ENCODE measurements at places on chromosomes 1 and 21.

DNA sequence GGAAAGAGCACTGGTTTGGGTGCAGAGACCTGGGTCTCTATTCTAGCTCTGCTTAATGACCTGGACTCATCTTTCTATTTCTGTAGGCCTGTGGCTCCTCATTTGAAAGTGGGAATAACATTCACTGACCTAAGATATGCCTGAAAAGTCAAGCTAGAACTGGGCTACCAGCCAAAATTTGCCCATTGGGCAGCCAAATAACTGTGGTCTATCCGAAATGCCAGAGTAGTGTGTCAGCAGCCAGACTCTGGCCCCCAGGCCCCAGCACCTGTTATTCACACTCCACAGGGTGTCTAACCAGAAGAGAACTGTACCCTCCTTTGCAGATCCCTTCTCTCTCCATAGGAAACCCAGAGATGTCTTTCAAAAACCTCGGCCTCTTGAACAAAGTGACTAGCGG is 12.6 kb downstream of the DAB1 start:
- DNase-seq = no peak

GRCh38 chr1:153610811-153611301 is 2.1 kb downstream of the S100A16 start:
- DNase-seq = no peak

DNA sequence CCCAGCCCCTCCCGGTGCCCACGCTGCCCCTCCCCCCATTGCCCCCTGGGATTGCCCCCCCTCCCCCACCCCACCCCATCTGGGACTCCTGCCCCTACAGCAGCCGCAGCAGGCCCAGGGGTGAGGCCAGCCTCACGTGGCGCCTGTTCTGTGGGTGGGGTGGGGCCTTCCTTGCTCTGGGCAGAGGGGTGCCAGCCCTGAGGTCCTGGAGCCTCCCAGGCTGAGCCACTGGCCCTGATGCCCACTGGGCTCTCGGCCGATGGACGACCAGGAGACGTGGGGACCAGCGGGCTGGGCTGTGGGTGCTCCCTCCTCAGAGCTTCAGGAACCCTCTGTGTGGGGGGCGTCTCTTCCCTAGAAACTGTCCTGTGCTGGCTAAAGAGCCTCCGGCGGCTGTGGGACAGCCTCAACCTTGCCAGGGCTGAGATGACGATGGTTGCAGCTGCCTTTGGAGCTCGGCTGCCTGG is 5.8 kb upstream of the C1orf159 start:
- no peak for DNase-seq

DNA sequence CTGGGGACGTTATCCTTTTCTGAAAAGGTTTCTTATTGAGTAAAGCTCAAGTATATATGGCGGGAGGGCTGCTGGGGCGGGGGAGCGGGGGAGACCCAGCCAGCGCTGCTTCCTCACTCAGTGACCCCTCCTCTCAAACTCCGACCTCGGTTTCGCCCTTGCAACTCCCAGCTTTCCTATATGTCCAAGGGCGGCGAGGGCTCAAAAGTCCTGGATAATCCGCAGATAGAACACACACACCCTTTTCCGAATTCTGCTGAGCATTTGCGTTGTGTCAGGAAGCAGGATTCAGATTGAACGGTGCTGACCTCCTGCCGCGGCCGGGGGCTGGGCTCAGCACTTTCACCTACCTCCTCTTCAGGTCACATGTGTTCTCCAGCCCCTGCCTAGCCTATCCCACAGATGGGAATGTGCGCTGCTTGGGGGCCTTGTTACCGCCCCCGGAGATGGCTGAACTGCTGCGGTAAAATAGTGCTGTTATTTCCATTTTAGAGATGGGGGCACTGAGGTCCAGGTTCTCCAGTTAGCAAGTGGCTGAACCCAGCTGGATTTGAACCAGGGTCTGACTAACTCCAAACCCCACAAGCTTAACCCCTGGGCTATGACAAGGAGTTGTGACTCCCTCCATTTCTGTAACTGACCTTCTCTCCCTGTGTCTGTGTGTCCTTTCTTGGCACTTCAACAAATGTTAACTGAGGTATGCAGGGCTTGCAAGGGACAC is 795 bp upstream of the AHDC1 start:
- peak; percentile 29 for DNase-seq

DNA sequence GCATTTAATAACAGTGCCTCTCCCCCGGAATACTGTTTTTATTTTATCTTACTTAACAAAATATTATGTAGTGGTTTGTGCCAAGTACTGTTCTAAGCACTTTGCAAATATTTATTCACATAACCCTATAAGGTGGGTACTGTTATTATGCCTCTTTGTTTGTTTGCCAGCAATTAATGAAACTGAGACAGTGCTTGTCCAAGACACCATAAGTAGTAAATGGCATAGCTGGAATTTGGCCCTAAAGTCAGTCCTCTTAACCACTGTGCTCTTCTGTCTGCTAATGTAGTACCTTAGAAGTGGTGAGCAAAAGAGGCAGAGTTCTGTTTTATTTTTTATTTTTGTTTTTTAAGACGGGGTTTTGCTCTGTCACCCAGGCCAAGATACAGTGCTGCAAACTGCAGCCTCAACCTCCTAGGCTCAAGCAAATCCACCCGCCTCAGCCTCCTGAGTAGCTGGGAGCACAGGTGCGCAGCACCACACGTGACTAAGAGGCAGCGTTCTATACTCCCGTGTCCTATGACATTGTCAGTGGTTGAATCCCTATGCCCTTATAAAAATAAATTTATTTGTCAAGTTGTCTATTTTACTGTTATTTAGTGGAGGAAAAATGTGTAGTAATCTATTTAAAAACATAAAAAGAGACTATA is 165.8 kb downstream of the CLEC20A start:
- peak; percentile 22 for DNase-seq

GRCh38 chr1:154193821-154194220 is 1.9 kb upstream of the TPM3 start:
- peak; percentile 93 for DNase-seq

- DNase-seq = no peak
Measured at GRCh38 chr1:35222322-35223083, 29.6 kb upstream of the SFPQ start.

- DNase-seq = no peak
Measured at GRCh38 chr1:77514921-77515776, 167.3 kb downstream of the ZZZ3 start.

- no peak for DNase-seq
Measured at GRCh38 chr21:14560139-14560538, 14.0 kb upstream of the SAMSN1 start.

- DNase-seq = no peak
Measured at GRCh38 chr1:46315669-46316403, 12.3 kb downstream of the UQCRH start.

GRCh38 chr21:34707876-34708325 is 39.1 kb downstream of the CLIC6 start:
- no peak for DNase-seq

DNA sequence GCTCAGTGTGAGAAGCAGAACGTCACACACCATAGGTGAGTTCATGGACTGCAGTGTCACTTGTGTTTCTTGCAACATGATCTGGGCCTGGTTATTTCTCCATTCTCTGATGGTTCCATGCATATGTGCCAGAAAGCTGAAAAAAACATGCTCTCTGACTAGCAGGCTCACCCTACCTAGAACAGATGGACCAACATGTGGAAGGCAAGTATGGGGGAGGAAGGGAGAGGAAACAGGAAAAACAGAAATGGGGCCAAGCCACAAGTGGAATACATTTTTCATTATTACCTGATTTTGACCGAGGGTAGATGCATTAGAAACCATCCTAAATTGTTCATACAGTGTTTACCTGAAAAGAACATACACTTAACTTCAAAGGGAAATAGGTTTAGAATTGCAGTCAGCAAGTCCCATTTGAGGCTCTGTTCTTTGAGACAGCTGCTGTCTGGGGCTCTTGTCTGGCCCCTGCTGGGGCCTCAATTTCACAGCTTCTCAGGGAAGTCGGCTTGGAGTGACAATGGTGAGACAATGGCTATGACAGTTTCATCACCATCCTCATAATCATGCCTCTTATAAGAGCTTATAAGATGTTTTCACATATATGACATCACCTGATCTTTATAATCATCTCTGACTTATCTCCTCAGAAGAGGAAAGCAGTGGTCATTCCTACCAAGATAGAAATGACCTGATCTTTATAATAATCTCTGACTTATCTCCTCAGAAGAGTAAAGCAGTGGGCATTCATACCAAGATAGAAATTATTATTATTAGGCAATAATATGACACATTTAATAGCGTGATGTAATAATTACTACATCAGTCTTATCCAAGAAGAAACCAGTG is 327.3 kb downstream of the SIPA1L2 start:
- peak; percentile 56 for DNase-seq

GRCh38 chr1:82449506-82450057 is 648.8 kb downstream of the ADGRL2 start:
- DNase-seq = no peak

GRCh38 chr1:8164670-8165069 is 138.6 kb upstream of the ERRFI1 start:
- no peak for DNase-seq

DNA sequence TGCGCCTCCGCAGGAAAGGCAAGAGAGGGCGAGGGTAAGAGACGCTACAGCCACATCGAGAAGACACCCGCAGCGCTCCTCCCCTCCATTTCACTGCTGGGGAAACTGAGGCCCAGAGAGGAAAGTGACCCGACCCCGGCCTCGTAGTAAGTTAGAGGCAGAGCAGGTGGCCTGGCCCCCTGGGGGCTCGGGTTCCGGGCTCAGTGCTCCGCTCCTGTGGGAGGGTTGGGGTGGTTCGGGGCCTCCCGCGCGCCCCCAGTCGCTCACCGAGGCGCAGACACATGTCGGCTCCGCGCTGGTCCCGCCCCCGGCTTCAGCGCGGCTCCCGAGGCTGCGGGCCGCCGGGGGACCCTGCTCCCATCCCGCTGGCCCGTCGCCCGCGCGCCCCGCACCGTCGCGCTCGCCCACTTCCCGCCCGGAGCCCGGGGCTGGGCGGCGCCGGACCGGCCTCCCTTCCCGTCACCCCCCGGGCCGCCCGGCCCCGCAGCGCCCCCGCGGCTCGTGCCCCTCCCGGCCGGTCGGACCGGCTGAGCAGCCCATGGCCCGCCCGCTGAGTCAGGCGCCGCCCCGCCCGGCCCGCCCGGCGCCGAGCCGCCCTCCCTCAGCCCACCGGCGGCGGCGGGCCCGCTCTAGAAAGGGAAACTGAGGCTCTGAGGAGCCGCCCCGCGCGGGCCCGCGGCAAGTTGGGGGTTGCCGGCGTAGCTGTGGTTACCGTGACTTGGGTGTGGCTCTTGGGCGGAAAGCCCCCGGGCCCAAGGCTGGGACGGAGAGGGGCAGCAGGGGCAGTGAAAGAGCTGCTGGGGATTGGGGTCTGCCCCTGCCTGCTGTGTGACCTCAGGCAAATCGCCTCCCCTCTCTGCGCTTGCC is at the start of gene TMEM54:
TSS of gene TMEM54 (minus strand) at position 434 of the 867 bp plus-strand sequence. CDS start at position 283, 151 bp downstream.
- DNase-seq = peak; percentile 54

DNA sequence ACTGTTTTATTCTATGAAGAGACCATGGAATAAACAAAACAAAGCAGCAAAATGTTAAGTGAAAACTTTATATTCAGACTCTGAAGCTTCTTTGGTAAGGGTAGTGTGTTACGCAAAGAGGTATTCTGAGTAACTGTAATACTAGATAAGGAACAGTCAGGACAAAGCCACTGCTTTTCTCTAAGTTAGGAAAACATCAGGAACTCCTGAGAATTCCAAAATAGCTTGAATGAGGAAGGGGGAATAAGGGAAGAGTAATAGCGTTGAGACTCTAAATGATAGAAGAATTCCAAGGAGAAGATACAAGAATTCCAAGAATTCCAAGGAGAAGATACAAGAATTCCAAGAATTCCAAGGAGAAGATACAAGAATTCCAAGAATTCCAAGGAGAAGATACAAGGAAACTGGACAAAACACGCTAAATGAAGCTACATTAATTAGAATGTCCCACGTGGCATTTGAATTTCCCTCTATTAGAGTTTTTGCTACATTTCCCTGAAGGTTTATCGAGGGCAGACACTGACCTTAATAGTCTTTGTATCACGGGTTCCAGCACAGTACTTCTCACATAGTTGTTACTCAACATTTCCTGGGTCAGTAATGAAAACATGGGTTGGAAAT is 71.5 kb downstream of the SMYD3 start:
- DNase-seq = no peak

- no peak for DNase-seq
Measured at GRCh38 chr1:25431955-25432719, 1.4 kb downstream of the MACO1 start.

- DNase-seq = no peak
Measured at GRCh38 chr1:238648751-238649150, 737.6 kb upstream of the CHRM3 start.

- no peak for DNase-seq
Measured at GRCh38 chr1:66336641-66336990, 197.3 kb upstream of the SGIP1 start.

DNA sequence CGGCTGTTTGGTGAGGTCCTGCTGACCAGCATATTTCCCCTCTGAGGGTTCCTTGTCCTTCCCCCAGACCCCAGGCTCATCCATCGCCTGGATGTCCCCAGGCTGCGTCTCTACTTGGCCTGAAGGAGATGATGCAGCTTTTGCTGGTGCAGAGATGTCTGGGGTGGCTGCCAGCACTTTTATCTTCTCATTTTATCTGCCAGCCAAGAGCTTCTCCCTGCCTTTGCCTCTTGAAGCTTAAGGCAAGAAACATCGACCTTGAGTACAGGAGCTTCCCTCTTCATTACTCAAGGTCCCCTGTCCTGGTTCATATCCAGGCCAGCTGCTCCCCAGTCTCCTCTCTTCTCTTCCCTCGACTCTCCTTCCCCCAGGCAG is 9.2 kb upstream of the H6PD start:
- DNase-seq = no peak

DNA sequence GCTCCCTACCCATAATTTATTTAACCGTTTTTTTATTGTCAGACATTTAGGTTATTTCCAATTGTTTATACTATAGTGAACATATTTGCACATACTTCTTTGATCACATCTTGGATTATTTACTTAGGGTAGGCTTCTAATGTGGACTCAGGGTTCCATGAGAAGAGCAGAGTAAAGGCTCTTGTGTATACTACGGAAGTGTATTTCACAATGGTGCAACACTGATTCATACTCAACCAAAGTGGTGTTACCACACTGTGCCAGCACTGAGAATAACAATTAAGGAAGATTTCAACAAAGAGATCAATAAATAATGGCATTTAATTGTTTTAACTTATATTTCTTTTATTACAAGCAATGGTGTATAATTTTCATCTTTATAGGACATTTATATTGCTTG is 251.2 kb downstream of the ZNF326 start:
- DNase-seq = no peak

- no peak for DNase-seq
Measured at GRCh38 chr1:228160201-228160761, 5.3 kb upstream of the IBA57 start.

- no peak for DNase-seq
Measured at GRCh38 chr1:192160196-192160595, 1.9 kb downstream of the RGS18 start.
